ENCODE measurements at places on chromosomes 12 and 14. TPM values are rescaled to one million over a fixed set of nuclear protein-coding genes. Genes with fewer than 3 reads are reported as not detected.
A peak's percentile ranks its signal among the peaks of the same experiment; 100 is the strongest.

Gene CHGA
- total RNA-seq: not detected

Gene CLEC1B
- total RNA-seq: not detected

DNA sequence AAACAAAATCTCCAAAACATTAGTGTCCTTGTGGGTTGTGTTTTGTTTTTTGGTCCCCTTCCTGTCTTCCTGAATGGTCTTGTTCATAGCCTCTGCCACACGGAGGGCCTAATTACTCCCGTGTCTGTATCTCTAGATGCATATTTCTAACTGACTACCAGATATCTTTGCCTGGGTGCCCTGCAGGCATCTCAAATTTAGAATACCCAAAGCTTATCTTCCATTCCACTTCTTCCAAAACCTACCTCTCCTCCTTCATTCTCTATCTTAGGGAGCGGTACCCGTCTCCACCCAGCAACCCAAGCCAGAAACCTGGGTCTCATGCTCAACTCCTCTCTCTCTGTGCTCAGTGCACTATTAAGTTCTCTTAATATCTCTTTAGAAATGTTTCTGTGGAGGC is 10.9 kb upstream of the METAP2 start:
- no peak for DNase-seq

DNA sequence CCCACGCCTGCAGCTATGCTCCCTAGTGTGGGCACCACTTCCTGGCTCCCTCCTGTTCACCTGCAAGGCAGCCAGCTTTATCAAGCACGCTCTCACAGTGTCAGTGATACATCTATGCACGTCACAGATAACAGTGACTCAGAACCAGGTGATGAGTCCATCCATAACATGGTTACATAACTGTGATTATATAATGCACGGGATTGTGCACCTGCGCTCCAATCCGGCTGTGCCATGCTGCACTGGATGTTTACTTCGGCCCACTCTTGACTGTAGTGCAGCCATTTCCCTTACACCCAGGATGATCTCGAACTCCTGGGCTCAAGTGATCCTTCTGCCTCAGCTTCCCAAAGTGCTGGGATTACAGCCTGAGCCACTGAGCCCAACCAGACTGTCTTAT is 38.4 kb upstream of the CEP83 start:
- DNase-seq: no peak

DNA sequence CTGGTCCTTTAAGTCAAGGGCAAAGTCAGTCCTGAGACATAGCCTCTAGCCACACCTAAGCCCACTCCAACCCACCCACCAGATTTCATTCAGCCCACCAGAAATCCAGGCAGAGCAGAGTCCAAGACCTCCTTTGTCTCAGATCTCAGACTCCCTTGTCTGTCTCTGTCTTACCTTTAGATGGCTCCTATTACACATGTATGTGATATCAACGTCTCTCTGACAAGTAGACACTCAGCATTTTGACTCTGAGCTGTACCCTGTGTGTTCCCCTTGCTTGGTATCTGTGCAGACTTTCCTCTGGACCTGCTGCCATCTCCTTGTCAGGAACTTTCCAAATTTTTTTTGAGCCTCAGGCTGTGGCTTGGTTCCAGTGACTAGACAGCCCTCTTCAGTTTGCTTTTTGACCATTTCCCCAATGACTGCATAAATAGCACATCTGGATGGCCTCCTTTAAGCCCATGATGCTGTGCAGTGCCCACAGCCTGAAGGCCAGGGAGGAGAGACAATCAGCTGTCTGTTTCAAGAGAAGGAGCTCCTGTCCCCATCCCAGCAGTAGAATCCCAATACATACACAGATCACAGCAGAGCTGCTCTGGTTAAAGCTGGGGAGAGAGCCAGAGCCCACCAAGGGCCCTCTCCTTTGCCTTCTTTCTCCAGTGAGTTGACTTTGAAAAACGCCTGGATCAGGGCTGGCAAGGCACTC is 7.0 kb downstream of the POU6F1 start:
- no peak for DNase-seq

Gene CYP46A1
- 0.36 TPM for total RNA-seq

DNA sequence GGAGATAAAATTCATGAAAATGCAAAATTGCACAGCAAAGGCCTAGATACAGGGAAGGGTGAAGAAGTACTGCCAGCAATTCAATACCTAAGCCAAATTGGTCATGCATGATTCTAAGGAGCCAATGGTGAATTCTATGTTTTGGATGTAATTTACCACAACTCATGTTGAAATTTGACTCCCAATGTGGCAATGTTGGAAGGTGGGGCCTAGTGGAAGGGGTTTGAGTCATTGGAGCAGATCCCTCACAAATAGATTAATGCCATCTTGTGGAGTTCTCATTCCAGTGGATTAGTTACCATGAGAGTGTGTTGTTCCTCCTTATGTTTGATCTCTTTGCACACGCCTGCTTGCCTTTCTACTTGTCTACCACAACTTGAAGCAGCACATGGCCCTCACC is 194.0 kb upstream of the ALG10 start:
- no peak for DNase-seq

GRCh38 chr12:53983568-53983949 is 1.4 kb upstream of the HOXC10 start:
- DNase-seq: no peak

- DNase-seq: peak; percentile 36
Observed at GRCh38 chr12:28578361-28578760, 388.1 kb downstream of the CCDC91 start.

GRCh38 chr14:51507906-51508511 is 143.7 kb upstream of the FRMD6 start:
- peak; percentile 81 for DNase-seq

Gene TPH2
- not detected for total RNA-seq

DNA sequence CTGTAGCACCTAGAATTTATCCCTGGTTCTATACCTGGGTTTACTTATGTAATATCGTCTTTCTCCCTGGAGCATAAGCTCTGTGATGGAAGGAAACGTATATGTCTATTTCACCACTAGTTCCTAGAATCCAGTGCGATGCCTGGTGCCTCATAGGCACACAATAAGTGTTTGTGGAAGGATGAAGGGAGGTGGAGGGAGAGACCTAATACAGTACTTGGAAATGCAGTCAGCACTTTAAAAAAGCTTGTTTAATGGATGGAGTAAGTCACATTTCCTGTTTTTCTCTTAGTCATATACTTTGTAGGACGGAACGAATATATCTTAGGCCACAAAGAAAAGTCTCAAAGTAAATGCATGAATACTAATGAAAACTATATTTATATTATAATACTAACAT is 186.5 kb upstream of the HMGA2 start:
- DNase-seq: peak; percentile 55

Gene DPPA3
- not detected for total RNA-seq

DNA sequence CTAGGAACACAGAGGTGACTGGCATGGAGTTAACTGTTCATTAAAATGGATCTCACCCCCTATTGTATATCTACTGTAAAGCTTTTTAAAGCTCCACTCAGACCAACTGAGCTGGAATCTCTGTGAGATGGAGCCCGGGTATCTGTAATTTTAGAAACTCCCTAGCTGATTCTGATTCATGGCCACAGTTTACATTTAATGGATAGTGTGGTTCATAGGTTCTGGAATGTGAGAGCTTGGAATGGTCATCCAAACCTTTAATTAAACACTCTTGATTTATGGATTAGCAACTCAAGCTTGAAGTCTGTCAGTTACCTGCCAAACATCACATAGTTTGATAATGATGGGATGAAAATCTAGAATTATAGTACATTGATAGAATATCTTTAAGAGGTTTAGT is 183.8 kb downstream of the SLC25A21 start:
- DNase-seq: no peak

- DNase-seq: no peak
Observed at GRCh38 chr14:88825503-88825902, 1.1 kb downstream of the TTC8 start.

Gene L2HGDH
- total RNA-seq: 0.98 TPM

Gene TMTC1
- 12.8 TPM for total RNA-seq

- peak; percentile 31 for DNase-seq
Observed at GRCh38 chr12:98973395-98973794, 328.3 kb downstream of the APAF1 start.

DNA sequence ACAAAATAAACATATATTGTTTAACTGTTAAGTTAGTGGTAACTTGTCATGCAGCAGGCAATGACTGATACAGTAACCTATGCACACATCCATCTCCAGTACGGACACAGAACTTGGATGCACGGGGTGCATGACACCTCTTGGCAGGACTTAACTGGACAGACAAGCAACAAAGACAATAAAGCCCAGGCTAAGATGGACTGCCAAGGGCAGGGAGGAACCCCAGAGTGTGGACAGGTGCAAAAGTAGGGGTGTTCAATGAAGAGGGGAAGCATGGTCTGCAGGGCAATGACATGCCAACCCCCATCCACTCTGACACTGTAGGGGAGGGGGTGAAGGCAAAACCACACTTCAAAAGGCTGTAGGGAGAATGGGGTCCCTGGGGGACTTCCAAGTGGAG is 11.7 kb downstream of the SSH1 start:
- DNase-seq: no peak

DNA sequence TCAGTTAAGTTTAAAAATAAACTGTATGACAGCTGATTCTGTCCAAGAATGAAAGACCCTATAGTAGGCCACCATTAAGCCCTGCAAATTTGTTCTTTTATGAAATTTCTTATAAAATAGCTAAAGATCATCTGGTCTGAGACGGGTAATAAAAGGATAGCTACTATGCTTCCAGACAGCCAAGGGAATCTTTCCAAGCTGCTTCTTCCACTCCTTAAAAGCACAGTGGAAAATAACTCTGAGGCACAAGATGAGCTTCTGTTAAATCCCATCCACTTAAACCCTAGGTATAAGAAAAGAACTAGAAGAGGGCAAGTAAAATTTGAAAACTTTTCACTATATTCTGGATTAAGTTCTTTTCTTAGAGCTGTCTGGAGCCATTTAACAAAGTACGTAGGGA is 194.3 kb downstream of the CAPZA3 start:
- peak; percentile 5 for DNase-seq

DNA sequence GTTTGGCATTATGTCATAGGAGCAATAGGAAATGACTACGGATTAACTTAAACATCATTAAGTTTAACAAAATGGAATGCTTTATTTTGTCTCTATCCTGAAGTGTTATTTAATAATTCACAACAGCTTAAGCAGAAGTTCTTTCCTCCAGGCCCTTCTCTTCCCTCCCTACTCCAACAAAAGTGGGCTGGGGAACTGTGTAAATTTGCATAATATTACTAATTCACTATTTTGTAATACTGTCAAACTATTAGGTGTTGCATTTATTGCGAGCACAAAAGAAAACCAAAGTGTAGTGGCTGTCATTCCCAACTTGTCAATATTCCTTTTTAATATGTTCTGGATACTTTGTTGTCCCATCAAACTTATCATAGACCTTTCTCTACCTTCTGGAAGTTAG is 69.8 kb downstream of the ATG14 start:
- no peak for DNase-seq

DNA sequence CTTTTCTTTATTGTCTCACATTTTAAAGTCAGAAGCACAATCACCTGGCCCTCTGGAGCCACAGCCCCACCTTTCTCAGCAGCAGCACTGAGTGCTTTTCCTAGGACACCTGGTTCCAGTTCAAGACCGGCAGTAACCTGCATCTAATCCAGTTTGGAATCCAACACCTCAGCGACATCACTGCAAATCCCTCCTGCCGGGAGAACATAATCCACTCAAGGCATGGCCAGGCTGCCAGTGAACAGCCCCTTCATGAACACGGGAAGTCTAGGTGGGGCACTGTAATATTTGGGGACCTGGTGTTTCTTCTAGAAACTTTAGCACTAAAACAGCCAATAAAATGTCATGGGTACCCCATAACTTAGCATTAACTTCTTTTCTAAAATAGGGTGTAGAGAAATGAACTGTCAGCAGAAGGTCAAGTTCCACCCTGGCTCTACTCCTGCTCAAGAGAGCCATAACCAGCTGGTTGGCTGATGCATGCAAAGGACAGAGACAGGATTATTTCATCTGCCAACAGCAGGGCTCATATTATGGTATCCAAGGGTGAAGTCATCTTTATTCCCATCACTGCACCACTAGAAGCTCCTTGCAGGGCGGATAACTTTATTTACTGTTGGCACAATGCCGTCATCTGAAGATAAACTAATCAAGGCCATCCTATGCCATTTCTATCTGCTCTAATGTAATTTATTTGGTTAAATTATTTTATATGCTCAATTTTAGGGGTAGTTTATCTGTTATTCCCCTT is 76.7 kb downstream of the TTC7B start:
- DNase-seq: no peak

Gene TOMM20L
- not detected for total RNA-seq

Gene DPY19L2
- total RNA-seq: 2.3 TPM

- no peak for DNase-seq
Observed at GRCh38 chr14:56846970-56847930, 37.0 kb upstream of the OTX2 start.

Gene HOXC10
- not detected for total RNA-seq

Gene WSCD2
- not detected for total RNA-seq

DNA sequence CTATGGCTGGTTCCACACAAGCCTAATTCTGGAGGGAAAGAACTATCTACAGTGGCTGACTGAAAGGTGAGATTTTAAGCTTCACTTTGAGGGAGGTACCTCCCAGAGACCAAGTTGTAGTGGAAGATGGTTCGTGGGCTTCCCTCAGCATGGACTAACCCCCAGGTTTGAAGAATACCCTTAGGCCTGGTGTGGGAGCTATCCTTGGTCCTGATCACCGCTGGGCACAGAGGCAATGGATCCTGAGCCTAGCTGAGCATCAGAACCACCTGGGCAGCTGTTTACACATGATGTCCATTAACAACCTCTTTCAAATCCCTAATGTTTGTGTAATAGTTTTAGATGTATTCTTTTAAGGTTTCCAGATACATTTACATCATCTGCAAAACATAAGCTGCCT is 10.3 kb downstream of the DAO start:
- peak; percentile 11 for DNase-seq

Gene LRR1
- total RNA-seq: 33.4 TPM

DNA sequence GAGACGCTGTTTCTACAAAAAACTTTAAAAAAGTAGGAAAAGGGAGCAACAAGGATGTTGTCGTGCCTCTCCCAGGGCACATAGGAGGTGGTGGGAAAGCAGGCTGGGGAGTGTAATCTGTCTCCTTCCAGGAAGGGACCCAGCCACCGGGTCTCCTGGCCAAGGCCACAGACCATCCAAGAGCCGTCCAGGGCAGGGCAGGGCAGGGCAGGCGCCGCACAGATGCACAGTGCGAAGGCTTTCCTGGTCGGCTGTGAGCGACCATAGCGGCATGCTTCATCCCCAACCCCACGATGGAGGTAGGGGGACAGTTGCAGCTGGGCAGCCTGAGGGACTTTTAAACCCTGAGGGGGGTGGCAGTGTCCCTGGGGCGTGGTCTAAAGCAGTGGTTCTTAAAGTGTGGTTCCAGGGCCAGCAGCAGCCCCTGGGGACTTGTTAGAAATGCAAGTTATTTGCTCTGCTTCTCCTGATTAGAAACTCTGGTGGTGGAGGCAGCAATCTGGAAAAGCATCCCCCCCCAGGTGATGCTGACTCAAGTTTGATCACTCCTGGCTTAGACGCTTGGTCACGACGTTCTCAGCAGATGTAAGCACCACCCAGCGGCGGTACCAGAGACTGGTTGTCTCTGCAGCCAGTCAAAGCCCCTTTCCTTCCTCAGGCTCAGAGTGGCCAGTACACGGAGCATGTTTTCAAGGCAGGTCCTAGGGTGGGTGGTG is 197.4 kb upstream of the PRMT8 start:
- peak; percentile 56 for DNase-seq

Gene GPR137C
- total RNA-seq: 0.49 TPM

- DNase-seq: no peak
Observed at GRCh38 chr12:42893803-42894202, 304.3 kb upstream of the PRICKLE1 start.

GRCh38 chr12:52806821-52807543 is 6.9 kb downstream of the KRT4 start:
- no peak for DNase-seq

GRCh38 chr12:53755893-53756292 is 4.1 kb upstream of the CISTR start:
- no peak for DNase-seq

Gene EML1
- total RNA-seq: 80.3 TPM
